ENCODE measurements at places on chromosomes 16 and 17.

GRCh38 chr17:68559316-68559715 lies 41.9 kb downstream of the FAM20A start:
- DNase-seq: no peak

- no peak for DNase-seq
Observed at GRCh38 chr17:14856176-14856575, 408.9 kb downstream of the PMP22 start.

- DNase-seq: no peak
Observed at GRCh38 chr16:78125112-78125844, 25.8 kb downstream of the WWOX start.

DNA sequence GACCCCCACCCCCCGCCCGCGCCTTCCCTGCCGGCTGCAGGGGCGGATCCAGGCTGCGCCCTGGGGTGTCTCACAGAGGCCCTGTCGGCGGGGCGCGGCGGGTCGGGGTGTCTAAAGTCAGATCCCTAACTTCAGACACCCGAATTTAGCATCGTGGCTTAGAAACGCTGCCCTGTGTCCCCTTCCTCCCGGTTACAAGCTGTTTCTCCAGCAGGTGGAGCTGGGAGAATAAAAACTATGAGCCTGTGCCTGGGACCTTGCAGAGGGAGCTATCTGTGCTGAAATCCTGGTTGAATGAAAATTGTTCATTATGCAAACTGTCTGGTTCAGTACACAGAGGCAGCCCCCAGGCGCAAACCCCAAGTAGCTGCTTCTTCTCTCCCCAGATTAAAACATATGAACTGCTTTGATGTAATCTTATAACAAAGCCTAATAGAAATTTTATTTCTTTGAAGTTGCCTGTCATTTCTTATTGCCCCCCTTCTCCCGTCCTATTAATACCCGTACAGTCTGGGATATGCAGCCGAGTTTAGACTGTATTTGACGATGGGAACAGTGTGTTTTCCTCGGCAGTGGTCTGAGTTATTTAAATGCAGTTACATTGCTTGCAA lies 79.0 kb downstream of the RPA1 start:
- peak; percentile 79 for DNase-seq

GRCh38 chr16:82400046-82400445 lies 226.7 kb upstream of the CDH13 start:
- DNase-seq: no peak

DNA sequence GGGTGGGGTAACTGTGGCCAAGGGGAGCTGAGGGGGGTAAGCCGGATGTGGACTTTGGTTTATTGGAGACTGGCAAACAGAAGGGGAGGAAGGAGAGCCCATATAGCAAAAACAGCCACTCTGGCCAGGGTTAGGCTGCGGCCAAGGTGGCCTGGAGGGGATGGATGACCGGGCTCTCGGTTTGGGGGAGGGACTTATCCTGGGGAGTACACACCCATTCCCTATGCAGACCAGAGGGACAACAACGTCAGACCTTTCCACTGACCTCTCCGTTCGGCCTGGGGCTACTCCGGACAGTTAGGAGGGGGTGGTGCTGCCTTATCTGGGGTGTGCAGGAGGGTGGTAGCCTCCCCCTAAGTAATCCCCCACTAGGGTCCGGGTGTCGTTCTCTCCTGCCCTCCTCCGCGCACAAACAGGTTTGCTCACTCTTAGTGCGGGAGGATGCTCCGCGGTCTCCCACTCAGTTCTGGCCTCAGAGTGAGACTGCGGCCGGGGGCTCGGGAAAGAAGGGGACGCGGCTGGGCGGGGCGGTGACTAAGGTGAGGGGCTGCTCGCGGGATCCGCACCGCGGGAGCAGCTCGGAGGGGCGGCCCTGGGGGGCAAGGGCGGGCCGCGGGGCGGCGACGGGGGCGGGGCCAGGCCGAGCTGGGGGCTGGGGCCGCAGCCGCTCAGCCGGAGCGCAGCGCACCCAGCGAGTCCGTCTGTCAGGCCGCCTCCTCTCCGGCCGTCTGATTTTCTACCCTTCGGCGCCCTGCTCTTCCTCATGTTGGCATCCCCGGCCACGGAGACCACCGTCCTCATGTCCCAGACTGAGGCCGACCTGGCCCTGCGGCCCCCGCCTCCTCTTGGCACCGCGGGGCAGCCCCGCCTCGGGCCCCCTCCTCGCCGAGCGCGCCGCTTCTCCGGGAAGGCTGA lies at the start of gene WNK4:
Gene WNK4 (plus strand): TSS at position 675 of the 915 bp plus-strand sequence. CDS start 89 bp downstream, at position 764.
- DNase-seq: peak; percentile 83

DNA sequence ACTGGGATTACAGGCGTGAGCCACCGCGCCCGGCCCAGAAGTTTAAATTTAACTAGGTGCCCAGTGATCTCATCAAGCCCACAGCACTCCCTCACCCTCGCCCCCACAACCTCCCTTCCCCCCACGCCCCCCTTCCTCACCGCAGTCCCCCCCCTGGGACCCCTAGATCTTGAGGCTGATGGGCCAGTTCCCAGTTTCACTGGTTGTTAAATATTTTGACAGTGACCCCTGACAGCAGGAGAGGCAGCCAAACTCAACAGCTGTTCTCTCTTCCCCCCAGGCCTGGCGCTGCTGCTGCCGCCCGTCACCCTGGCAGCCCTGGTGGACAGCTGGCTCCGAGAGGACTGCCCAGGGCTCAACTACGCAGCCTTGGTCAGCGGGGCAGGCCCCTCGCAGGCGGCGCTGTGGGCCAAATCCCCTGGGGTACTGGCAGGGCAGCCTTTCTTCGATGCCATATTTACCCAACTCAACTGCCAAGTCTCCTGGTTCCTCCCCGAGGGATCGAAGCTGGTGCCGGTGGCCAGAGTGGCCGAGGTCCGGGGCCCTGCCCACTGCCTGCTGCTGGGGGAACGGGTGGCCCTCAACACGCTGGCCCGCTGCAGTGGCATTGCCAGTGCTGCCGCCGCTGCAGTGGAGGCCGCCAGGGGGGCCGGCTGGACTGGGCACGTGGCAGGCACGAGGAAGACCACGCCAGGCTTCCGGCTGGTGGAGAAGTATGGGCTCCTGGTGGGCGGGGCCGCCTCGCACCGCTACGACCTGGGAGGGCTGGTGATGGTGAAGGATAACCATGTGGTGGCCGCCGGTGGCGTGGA lies 15.6 kb downstream of the QPRT start:
- no peak for DNase-seq

DNA sequence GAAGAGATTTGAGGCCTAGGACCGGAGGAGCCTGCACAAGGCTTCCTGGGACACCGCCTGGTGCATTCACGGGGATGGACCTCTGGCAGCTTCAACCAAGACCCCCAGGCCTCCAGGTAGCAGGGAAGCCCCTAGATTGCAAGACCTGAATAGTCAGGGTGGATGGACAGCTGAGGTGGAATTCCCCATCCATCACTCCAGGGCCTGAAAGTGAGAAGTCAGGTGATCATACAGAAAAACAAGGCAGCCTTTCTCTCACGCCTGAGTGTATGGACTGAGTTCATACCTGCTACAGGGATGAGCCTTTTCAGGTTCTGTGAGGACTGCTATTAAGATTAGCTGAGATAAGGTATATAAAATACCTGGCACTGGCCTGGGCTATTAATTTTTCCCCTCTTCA lies 74.2 kb downstream of the PLXDC1 start:
- DNase-seq: no peak

- no peak for DNase-seq
Observed at GRCh38 chr17:45868276-45868675, 23.6 kb downstream of the SPPL2C start.

DNA sequence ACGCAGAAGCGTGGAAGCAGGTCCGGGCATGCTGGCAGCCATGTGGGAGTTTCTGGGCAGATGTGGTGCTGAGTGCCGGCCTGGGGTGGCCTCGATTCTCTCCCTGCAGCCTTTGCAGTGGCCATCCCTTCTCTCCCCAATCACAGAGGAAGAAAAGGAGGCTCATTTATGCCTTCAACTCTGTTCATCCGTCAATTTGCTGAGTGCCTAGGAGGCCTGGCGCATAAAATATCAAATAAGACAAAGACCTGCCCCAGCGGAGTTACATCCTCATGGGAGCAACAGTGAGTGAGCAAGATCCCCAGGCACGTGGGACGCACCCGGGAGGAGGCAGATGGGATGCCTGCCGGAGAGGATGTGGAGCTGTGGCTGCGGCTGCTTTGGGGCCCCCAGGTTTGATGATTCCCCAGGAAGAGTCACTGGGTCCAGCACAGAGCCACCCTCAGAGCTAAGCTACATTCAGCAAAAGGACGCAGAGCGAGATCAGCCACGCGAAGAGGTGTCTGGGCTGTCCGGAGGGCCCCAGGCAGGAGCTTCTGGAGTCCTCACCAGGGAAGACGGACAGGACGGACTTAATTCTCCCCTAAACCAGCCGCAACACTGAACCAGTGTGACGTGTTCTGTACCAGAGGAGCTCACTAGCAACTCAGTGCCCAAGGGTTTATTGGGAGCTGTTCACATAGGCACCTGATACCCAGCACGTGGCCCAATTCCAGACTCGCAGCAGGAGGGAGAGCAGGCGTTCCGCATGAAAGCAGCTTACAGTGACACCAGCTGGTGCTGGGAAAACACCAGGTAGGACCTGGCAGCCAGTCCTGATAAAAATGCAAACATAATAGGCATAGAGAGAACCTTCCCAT lies 11.3 kb downstream of the CA5A start:
- DNase-seq: no peak

DNA sequence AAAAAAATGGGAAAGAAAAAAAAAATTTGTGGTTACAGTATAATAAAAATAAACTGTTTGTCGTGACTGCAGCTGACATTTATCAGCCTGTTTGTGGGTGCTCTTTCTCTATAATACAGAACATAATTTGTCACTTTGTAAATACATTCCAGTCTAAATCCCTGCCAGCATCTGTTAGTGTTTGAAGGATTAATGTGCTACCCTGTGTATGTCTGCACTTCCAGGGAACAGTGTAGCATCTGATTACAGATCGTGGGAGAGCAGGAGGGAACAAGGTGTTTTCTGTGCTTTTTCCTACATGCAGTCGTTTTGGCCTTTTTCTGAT lies 265.1 kb downstream of the WWOX start:
- no peak for DNase-seq

GRCh38 chr17:83086907-83087787 lies 7.7 kb downstream of the METRNL start:
- DNase-seq: no peak

- DNase-seq: no peak
Observed at GRCh38 chr16:75002474-75002873, 3.6 kb downstream of the ZNRF1 start.

DNA sequence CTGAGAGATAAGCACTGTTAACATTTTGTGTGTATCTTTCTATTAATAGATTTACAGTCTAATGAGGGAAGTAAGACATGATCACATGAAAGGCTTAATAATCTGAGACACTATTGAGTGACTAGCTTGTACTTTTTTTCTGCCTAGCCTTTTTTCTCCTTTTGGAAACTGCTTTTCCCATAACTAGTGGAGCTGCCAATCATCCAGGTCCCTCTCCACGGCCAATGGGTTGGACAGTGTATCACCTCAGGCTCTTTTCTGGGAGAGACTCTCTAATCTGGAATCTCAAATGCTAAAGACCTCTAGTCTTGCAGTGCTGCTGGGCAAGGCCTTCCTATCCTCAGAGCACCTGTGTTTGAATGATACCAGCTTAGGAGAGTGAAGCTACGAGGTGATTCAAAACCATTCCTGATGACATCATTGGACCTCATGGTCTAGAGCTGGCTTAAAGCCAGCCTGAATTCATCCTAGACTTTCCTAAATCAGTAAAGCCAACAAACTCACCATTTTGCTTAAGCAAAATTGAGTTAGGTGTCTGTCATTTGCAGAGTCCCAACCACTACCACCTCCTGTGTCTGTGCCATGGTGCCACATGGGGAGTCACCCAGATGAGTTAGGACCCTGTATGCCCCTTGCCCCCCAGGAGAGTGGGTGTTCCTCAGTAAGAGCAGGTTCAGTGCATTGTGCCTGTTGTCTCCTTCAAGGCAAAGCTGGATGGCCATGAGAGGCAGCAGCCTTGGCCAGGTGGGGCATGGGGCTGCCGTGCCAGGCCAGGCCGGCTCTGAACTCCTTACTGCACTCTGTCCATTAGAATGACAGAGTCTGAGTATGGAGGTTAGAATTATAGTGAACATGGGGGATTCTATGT lies 62.9 kb downstream of the SPECC1 start:
- no peak for DNase-seq

GRCh38 chr17:74049967-74050458 lies 153.5 kb upstream of the RPL38 start:
- DNase-seq: no peak

GRCh38 chr17:49035470-49036269 lies 38.5 kb downstream of the IGF2BP1 start:
- DNase-seq: peak; percentile 43

DNA sequence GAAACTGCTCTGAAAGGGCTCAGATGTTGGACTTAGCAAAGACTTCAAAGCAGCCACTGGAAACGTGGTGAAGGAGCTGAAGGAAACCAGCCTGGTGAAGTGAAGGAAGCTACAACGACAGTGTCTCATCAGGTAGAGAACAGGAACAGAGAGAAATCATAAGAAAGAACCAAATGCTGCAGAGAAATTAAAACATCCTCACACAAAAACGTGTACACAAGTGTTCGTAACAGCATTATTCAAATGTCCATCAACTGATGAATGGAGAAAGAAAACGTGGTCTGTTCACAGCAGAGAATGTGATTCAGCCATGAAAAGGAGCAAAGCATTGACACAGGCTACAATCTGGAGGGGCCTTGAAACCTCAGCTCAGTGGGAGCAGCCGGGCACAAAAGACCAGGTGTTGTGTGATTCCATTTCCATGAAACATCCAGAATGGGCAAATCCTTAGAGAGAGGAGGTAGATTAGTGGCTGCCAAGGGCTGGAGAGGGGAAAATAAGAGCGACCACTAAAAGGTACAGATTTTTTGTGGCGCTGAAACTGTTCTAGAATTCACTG lies 26.9 kb downstream of the IFT140 start:
- DNase-seq: no peak

GRCh38 chr16:4200781-4201137 lies 41.1 kb downstream of the SRL start:
- DNase-seq: peak; percentile 56

- no peak for DNase-seq
Observed at GRCh38 chr17:63162406-63163157, 196.5 kb downstream of the TANC2 start.

GRCh38 chr16:52441886-52442285 lies 105.1 kb downstream of the TOX3 start:
- DNase-seq: no peak

DNA sequence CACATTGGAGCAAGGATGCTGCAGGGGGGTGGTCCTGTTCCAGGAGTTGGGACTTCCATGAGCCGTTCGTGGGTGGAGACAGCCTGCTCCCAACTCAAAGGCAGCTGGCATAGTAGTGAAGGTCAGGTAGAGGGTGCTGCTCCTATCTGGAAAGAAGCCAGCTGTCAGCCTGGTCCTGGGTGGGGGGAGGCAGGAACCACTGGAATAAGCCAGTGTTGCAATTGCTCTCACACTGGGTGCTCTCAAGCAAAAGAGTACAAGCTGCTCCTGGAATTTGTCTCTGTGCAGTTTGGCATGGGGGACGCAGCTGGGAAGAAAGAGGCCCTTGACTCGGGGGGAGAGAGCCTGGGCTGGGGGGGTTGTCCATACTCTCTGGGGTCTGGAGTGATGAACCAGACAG lies 8.7 kb downstream of the CACNG5 start:
- no peak for DNase-seq

- DNase-seq: no peak
Observed at GRCh38 chr17:49738456-49739163, 25.3 kb downstream of the FAM117A start.

All from EL (cell line).